ENCODE measurements at places on chromosomes 1 and 21.

DNA sequence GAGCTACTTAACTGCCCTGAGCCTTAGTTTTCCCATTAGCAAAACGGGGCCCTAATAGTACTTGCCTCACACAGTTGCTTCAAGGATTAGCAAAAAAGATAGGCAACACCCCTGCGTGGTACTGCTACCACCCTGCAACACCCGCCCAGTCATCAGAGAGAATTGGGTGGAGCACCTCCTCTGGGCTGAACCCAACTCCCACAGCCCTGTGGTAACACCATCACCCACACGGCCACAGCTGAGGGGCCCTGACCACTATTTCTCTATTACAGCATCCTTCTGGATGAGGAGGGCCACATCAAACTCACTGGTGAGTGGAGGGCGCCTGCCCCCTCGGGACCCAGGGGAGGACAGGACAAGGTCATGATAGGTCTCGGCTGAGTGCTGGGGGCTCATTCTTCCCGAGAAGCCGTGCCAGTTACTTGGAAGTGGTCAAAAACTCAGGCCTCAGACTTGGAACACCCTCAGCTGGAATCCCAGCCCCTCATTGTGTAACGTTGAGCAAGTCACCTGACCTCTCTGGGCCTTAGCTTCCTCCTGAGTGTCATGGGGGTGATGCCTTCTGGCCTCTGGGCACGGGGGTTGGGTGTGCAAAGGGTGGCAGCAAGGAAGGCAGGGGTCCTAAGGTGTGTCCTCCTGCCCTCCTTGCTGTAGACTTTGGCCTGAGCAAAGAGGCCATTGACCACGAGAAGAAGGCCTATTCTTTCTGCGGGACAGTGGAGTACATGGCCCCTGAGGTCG, 24.6 kb downstream of the RPS6KA1 start:
- DNase-seq, result no peak

DNA sequence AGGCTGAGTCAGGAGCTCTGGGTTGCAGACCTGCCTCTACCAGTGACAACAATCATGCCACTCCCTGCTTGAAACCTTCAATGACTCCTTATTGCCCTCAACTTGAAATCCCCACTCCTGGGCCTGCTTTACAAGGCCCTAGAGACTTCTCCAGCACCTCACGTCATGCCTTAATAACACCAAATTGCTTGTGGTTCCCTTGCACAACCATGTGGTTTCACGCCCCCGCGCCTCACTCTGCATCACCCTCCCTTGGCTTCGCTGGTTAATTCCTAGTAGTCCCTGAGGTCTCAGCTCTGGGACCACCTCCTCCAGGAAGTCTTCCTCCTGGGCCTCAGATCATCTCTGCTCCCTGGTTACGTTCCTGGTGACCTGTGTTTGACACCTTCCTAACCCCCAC, 33.0 kb downstream of the EPHA2 start:
- peak; percentile 75 for DNase-seq

DNA sequence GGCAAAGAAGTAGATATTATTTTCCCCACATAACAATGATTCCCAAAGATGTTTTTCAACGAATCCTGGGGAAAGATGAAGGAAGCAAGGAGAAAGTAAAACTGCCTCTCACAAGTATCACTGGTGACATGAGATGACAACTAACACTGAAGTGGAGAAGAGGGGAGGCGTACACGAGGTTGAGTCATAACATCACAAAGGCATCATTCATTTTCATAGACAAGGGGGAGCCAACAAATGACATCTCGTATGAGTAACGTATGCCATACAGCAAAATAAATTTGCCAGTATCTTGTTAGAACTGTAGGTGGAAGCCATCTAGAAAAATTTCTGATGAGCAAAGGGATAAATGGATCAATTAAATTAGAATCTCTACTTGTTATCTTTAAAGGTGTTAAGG, 56.6 kb downstream of the ATP1B1 start:
- peak; percentile 49 for DNase-seq

DNA sequence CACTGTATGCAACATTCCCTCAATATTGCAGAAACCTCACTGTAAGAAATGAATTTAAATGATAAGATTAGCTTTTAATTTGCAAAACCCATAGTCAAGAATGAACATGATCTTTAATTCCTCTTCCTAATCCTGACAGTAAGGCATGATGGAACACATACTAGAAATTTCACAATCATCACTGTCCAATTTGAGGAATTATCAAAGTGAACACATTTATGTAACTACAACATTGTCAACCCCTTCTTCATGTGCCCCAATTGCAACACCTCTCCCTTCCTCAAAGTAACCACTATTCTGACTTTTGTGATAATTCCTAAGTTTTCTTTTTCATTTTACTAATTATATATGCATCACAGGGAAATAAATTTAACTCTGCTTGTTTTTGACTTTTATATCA, 103.1 kb downstream of the LHX8 start:
- no peak for DNase-seq

- DNase-seq, result no peak
These were observed 47.9 kb downstream of the KLHDC7A start for GRCh38 chr1:18528616-18529015.

- DNase-seq, result peak; percentile 94
These were observed 12.6 kb downstream of the PIGP start for GRCh38 chr21:37060296-37060695.

DNA sequence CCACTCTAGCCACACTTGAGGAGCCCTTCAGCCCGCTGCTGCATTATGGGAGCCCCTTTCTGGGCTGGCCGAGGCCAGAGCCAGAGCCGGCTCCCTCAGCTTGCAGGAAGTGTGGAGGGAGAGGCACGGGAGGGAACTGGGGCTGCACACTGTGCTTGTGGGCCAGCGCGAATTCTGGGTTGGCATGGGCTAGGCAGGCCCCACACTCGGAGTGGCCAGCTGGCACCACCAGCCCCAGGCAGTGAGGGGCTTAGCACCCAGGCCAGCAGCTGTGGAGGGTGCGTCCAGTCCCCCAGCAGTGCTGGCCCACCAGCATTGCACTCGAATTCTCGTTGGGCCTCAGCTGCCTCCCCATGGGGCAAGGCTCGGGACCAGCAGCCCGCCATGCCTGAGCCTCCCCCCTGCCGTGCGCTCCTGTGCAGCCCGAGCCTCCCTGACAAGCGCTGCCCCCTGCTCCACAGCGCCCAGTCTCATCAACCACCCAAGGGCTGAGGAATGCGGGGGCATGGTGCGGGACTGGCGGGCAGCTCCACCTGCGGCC, 785.9 kb upstream of the TPTE start:
- DNase-seq, result no peak

DNA sequence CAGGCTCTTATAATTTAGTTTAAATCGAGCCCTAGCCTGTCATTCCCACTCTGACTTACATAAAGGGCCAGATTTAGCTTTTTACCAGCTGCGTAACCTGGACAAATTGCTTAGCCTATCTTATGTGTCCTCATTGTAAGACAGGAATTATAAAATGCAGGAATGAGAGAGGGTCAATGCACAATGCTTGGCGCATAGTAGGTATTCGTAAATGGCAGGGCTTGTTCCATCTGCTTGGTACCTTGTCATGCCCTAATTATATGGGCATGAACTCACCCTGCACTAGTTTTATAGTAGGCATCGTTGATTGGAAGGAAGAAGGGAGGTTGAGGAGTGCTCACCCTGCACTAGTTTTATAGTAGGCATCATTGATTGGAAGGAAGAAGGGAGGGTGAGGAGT, 108.8 kb downstream of the GALNT2 start:
- no peak for DNase-seq

GRCh38 chr1:113934511-113935055, 5.5 kb downstream of the HIPK1 start:
- DNase-seq, result no peak

DNA sequence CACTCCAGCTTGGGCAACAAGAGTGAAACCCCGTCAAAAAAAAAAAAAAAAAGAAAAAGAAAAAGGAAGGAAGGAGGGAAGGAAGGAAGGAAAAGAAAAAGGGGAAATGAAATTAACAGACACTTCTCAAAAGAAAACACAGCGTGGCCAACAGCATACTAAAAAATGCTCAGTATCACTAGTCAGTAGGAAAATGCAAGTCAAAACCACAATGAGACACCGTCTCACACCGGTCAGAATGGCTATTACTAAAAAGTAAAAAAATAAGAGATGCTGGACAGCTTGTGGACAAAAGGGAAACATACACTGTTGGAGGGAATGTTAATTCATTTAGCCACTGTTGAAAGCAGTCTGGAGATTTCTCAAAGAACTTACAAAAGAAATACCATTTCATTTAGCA, 369.5 kb upstream of the BRINP3 start:
- DNase-seq, result no peak

GRCh38 chr1:204376919-204377799, 17.4 kb upstream of the PLEKHA6 start:
- no peak for DNase-seq

- DNase-seq, result peak; percentile 52
These were observed 957 bp downstream of the EPS15 start for GRCh38 chr1:51518033-51518585.

GRCh38 chr21:31629972-31630711, 29.4 kb upstream of the SOD1 start:
- DNase-seq, result peak; percentile 54

GRCh38 chr1:41611932-41612450, 127.5 kb upstream of the EDN2 start:
- no peak for DNase-seq

- DNase-seq, result no peak
These were observed 40.3 kb downstream of the IER5 start for GRCh38 chr1:181128592-181129497.

DNA sequence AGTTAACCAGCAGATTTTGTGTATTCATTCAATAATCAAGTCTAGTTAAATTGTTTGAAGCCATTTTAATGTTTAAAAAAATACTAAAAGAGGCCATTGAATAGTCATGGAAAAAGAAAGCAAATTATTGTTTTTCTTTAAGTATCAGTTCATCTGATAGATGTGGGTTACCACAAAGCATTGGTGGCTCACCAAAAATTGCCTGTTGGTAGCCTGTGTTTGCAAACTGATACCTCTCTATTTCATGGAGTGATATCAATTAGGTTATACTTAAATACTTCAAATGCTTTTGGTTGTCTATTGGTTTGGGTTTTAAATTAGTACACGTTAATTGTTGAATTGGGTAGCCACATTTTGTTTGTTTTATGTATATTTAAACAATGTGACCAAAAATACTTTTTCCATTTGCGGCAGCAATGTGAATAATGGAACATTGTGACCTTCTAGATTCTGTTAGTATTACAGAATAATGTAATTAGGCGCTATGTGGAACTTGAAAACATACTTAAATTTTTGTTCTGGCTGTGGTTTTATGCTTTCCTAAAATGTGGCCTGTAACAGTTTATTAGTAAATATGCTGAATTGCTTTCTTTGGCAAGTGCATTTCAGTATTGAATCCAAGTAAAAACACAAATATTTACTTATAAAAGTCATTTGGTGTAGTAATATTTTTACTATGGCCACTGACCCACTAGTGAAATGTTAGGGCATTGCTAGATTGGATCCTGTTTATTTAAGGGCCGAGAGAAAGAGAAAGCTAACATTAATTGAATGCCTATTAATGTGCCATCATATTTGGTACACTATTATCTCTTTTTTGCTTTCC, 37.1 kb upstream of the NBL1 start:
- no peak for DNase-seq

GRCh38 chr1:109499661-109500536, 6.0 kb downstream of the CYB561D1 start:
- peak; percentile 37 for DNase-seq

DNA sequence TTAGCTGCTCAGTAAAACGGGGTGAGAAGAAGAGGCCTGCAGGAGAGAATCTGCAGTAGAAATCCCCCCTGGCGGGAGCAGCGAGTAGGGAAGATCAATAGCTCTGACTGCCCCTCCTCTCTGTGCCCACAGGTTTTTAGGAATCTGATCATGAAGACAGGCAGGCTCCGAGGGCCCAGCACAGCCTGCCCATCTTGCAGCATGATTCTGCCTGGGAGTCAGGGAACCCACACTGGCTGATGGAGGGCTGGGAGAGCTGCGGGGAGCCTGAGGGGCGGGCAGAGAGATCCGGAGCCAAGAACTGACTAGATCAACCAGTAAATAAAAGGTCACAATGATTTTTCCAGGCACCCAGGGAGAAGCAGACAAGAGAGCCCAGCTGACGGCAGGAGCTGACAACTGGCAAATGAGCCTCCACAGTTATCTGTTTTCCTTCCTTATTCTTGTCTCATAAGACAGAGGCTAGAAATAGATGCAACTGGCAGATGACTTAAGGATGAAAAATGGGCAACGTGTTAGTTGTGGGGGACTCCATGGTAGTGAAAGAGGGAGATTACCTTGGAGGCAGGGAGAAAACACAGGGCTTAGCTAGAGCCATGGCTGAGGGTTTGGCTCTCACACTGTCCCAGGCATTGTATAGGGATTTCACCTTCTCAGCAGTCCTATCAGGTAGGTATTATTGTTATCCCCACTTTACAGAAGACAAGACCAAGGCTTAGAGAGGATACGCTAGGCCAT, 116.2 kb downstream of the PLXNA2 start:
- DNase-seq, result no peak

DNA sequence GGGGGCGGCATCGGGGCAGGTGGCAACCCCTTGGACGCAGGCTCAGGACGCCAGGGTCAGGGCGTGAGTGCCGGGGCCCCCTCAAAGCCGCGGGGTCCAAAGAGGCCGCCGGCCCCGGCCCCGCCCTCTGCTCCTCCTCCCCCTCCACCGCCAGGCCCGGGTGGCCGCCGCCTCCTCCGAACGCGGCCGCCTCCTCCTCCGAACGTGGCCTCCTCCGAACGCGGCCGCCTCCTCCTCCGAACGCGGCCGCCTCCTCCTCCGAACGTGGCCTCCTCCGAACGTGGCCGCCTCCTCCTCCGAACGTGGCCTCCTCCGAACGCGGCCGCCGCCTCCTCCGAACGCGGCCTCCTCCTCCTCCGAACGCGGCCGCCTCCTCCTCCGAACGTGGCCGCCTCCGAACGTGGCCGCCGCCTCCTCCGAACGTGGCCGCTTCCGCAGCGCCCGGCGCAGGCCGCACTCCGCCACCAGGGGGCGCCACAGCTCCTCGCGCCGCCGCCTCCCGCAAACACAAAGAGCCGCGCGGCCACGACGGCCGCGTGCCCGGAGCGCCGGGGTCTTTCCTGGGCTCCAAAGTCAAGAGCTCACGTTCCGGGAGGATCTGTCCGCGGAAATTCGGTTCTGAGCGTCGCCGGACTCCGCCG, 19.3 kb upstream of the SAMD11 start:
- peak; percentile 70 for DNase-seq

- no peak for DNase-seq
These were observed 13.7 kb downstream of the KIAA1614 start for GRCh38 chr1:180926164-180926981.

GRCh38 chr1:7019510-7019909, 234.3 kb downstream of the CAMTA1 start:
- DNase-seq, result no peak

- no peak for DNase-seq
These were observed 85.1 kb downstream of the ZNF644 start for GRCh38 chr1:90936731-90937130.

- DNase-seq, result no peak
These were observed 29.9 kb downstream of the FAF1 start for GRCh38 chr1:50930193-50930592.

- no peak for DNase-seq
These were observed 3.3 kb downstream of the KLHL21 start for GRCh38 chr1:6599141-6599975.

GRCh38 chr1:230958370-230958769, 20.3 kb downstream of the TTC13 start:
- no peak for DNase-seq

Measured in HCEC 1CT (cell line).